ENCODE measurements at places on chromosomes 3 and 15.

DNA sequence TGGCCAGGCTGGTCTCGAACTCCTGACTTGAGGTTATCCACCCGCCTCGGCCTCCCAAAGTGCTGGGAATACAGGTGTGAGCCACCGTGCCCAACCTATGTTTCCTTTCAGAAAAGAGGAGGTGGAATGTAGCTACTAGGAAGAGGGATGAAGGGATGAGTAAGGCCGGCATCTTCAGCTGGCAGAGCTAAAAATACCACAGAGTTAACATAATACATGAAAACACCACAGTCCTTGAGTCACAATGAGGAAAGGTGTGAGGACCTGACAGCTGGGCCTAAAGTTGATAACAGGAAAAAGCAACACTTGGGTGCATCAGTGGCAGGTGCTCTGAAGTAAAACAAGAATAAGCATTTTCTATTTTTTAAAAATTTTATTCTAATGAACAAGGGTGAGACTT is 392.2 kb downstream of the DIPK2A start:
- no peak for DNase-seq
- no peaks in the 10 kb centered on the region for H3K4me1 ChIP-seq
- H3K36me3 ChIP-seq = peaks cover 2% of the 10 kb centered on the region
- peaks cover 8% of the 10 kb centered on the region for H3K27me3 ChIP-seq
- H3K4me3 ChIP-seq = no peak overlapping the region
- H3K27ac ChIP-seq = no peak overlapping the region

DNA sequence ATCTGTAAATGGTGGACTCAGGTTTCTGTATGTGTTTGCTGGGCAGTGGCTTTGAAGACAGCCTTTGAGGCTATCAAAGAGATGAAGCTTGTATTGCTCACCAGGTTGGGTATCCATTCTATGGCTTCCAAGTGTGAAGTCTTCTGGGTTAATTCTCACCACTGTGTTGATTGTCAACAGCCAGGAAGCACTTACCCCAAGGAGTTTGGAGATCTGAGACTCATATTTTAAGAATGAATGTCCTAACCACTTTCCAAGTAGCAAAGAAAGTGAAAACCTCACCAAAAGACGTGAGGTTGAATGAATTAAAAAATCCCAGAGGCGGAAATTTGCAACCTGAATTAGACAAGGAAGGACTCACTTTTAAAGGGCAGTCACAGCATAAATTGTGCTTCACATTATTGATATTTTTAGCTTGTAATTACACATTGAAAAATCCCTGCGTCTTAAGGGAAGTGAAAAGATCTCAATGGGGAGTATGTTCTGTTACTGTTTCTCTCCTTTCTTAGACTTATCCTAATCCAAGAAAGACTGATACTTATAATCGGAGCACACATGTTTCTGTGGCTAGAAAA is 304.0 kb upstream of the TPRG1 start:
- peak overlapping the region; percentile 31 for H3K27ac ChIP-seq
- no peaks in the 10 kb centered on the region for H3K4me1 ChIP-seq
- DNase-seq = no peak
- peaks cover 21% of the 10 kb centered on the region for H3K36me3 ChIP-seq
- H3K27me3 ChIP-seq = no peaks in the 10 kb centered on the region

GRCh38 chr3:171000281-171000680 is 26.2 kb downstream of the SLC2A2 start:
- H3K27ac ChIP-seq = no peak overlapping the region
- DNase-seq = no peak

DNA sequence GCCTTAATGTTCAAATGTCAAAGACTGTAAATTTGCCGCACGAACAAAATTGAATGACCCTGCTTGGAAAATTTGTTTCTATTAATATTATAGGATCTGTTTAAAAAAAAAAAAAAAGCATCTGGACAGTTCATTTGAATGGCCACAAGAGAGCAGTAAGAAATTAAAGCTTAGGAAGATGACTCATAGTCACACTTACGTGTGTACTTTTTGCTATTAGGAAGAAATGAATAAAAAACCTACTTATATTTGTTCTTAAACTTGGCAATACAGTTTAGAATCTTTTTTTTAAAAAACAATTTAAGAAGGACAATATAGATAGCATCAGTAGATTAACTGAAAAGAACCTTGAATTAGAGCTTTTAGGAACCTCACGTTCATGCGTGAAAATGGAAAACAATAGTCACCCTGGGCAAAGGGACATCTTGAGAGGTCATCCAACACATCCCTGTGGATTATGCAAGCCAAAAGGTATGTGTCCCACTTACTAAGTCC is 621.8 kb downstream of the MECOM start:
- H3K4me3 ChIP-seq = no peak overlapping the region
- no peaks in the 10 kb centered on the region for H3K27me3 ChIP-seq
- no peak for DNase-seq
- H3K27ac ChIP-seq = no peak overlapping the region
- no peaks in the 10 kb centered on the region for H3K4me1 ChIP-seq
- no peaks in the 10 kb centered on the region for H3K36me3 ChIP-seq

- no peaks in the 10 kb centered on the region for H3K27me3 ChIP-seq
- H3K27ac ChIP-seq = peak overlapping the region; percentile 10
- H3K36me3 ChIP-seq = peaks cover 16% of the 10 kb centered on the region
- no peak overlapping the region for H3K4me3 ChIP-seq
- DNase-seq = no peak
Observed at GRCh38 chr15:101023501-101024072, 104.4 kb downstream of the LRRK1 start.

GRCh38 chr3:148796799-148797198 is 30.8 kb upstream of the CPB1 start:
- peaks cover 1% of the 10 kb centered on the region for H3K27me3 ChIP-seq
- DNase-seq = no peak
- no peaks in the 10 kb centered on the region for H3K4me1 ChIP-seq
- H3K27ac ChIP-seq = no peak overlapping the region
- no peak overlapping the region for H3K4me3 ChIP-seq
- H3K36me3 ChIP-seq = no peaks in the 10 kb centered on the region

DNA sequence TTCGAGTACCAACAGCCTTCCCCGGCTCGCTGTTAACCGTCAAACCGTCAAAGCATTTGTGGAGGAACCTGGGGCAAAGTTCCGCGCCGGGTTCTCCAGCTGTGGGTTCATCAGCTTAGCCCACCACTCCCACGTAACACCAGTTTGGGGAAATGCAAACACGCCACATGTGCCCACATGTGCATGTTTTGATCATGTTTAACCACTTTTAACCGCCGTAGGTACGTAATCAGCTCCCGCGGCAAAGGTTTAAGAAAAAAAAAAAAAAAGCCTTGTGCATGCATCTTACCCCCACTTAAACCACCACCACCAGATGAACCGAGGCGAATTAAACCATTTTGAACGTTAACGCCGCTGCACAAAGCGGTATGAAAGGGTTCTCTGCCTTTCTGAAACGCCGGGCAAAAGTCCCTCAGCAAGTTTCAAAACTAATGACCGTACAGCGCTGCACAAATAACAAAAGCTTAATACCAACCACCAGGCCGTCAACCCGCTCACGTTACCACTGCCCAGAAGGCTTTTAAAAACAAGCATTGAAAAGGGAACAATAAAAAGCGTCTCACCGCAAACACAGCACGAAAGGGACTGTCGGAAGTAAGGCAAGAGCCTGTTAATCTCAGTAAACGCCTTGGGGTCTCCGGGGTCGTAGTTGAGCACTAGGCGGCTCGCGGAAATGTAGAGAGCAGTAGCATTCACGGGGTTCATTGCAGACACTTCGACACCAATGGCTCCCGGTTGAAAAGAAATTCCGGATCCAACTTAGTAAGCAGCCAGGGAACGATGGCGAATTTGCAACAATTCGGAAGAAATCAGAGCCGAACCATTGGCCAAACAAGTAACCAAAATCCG is 1.5 kb downstream of the MSL2 start:
- H3K27me3 ChIP-seq = no peaks in the 10 kb centered on the region
- H3K4me1 ChIP-seq = peaks cover 34% of the 10 kb centered on the region
- H3K27ac ChIP-seq = peak overlapping the region; percentile 100

GRCh38 chr3:114496874-114497273 is 203.0 kb downstream of the TIGIT start:
- no peaks in the 10 kb centered on the region for H3K27me3 ChIP-seq
- no peak for DNase-seq

- no peak overlapping the region for H3K27ac ChIP-seq
- H3K27me3 ChIP-seq = peaks cover 2% of the 10 kb centered on the region
- H3K36me3 ChIP-seq = no peaks in the 10 kb centered on the region
- H3K4me1 ChIP-seq = no peaks in the 10 kb centered on the region
- DNase-seq = no peak
Observed at GRCh38 chr3:169133178-169134161, 530.0 kb downstream of the MECOM start.

- H3K27me3 ChIP-seq = peaks cover 2% of the 10 kb centered on the region
- no peak overlapping the region for H3K27ac ChIP-seq
- no peak for DNase-seq
- H3K4me1 ChIP-seq = no peaks in the 10 kb centered on the region
- no peak overlapping the region for H3K4me3 ChIP-seq
Observed at GRCh38 chr3:67798412-67798811, 144.0 kb upstream of the SUCLG2 start.

GRCh38 chr3:31546162-31546561 is 13.4 kb downstream of the STT3B start:
- H3K36me3 ChIP-seq = peaks cover 3% of the 10 kb centered on the region
- no peak overlapping the region for H3K4me3 ChIP-seq
- no peaks in the 10 kb centered on the region for H3K27me3 ChIP-seq

DNA sequence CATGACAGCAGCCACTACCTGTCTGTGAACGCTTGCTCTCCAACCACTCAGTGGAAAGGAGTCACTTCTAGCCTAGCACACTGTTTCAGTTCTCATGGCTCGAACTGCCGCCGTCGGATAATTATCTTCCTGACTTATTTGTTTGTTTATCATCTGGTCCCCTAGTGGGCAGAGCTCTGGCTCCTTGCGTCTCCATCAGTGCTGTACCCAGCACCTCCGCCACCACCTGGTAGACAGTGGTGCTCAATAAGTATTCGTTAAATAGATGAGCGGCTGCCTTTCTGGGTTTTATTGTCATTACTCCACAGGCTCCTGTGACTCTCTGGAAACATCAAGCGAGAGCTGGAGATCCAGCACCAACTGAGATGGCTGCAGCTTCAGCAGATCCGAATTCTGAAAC is 297.5 kb downstream of the NTRK3 start:
- H3K4me3 ChIP-seq = no peak overlapping the region
- DNase-seq = no peak
- H3K27ac ChIP-seq = no peak overlapping the region
- no peaks in the 10 kb centered on the region for H3K4me1 ChIP-seq
- peaks cover 5% of the 10 kb centered on the region for H3K27me3 ChIP-seq
- H3K36me3 ChIP-seq = no peaks in the 10 kb centered on the region

GRCh38 chr15:27438403-27439375 is 467.7 kb downstream of the GABRG3 start:
- H3K36me3 ChIP-seq = no peaks in the 10 kb centered on the region
- no peaks in the 10 kb centered on the region for H3K4me1 ChIP-seq
- H3K27ac ChIP-seq = no peak overlapping the region

- peaks cover 12% of the 10 kb centered on the region for H3K27me3 ChIP-seq
- no peak overlapping the region for H3K4me3 ChIP-seq
- DNase-seq = no peak
- peaks cover 6% of the 10 kb centered on the region for H3K4me1 ChIP-seq
- H3K27ac ChIP-seq = no peak overlapping the region
Observed at GRCh38 chr3:30188713-30189112, 417.7 kb upstream of the TGFBR2 start.

DNA sequence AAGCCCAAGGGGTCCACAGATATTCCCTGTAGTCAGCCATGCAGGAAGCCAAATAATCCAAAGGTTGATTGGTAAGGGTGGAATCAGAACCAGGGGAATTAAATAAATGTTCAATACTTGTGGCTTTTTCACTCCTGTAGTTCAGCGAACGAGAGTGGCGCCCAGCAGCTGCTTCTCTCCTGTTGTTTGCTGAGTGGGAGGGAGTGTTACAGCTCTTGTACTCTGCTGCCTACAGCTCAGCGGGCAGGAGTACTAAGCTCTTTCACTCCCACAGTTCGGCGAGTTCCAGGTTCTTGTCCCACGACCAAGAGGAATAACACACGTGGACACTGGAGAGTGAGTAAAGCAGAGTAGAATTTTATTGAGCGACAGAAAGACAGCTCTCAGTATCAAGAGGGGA is 105.9 kb downstream of the MOBP start:
- H3K4me3 ChIP-seq = no peak overlapping the region
- H3K27ac ChIP-seq = no peak overlapping the region
- H3K36me3 ChIP-seq = no peaks in the 10 kb centered on the region

DNA sequence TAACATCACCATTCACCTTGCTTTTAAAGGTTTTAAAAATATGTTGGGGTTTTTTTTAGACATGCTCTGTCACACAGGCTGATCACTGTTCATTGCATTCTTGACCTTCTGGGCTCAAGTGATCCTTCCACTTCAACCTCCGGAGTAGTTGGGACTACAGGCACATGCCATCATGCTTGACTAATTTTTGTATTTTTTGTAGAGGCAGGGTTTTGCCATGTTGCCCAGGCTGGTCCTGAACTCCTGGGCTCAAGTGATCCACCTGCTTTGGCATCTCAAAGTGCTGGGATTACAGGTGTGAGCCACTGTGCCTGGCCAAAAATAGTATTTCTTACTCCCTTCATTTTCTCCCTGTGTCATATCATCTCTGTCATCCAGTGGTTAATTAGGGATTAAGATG is 101.4 kb downstream of the PIK3R4 start:
- H3K27ac ChIP-seq = no peak overlapping the region
- no peak overlapping the region for H3K4me3 ChIP-seq
- no peaks in the 10 kb centered on the region for H3K4me1 ChIP-seq

DNA sequence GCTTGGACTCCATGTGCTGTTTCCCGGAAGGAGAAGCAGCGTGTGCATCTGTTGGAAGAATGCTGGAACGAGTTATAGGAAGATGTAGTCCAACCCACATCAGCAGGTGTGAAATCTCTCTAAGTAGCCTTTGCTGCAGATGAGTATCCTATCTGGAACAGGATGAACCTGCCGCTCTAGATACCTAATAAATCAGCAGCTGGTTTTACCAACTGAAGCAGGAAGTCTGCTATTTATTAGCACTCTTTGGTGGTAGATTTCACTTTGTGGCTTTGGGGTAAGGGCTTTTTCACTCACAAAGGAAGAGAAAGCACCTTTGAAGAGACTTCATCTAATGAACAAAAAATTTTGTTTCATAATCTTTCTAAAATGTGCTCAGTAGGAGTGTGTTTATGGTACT is 66.4 kb downstream of the DCUN1D1 start:
- DNase-seq = no peak
- H3K4me3 ChIP-seq = no peak overlapping the region
- H3K36me3 ChIP-seq = peaks cover 16% of the 10 kb centered on the region
- H3K27ac ChIP-seq = no peak overlapping the region
- no peaks in the 10 kb centered on the region for H3K27me3 ChIP-seq

- peaks cover 4% of the 10 kb centered on the region for H3K4me1 ChIP-seq
- peaks cover 2% of the 10 kb centered on the region for H3K27me3 ChIP-seq
- H3K4me3 ChIP-seq = no peak overlapping the region
- no peaks in the 10 kb centered on the region for H3K36me3 ChIP-seq
- DNase-seq = no peak
Observed at GRCh38 chr15:97993310-97993738, 32.8 kb downstream of the ARRDC4 start.

- no peaks in the 10 kb centered on the region for H3K36me3 ChIP-seq
- no peaks in the 10 kb centered on the region for H3K27me3 ChIP-seq
- no peak overlapping the region for H3K27ac ChIP-seq
- no peak overlapping the region for H3K4me3 ChIP-seq
- H3K4me1 ChIP-seq = no peaks in the 10 kb centered on the region
Observed at GRCh38 chr3:32340039-32340438, 51.6 kb upstream of the CMTM7 start.
